Lung (tissue), 17 donors: ENCODE measurements at places on chromosomes 5 and 9. TPM values are rescaled to one million over a fixed set of nuclear protein-coding genes. Genes with fewer than 3 reads are reported as not detected.

GRCh38 chr9:19020886-19021455 lies 12.0 kb downstream of the SAXO1 start:
- DNase-seq, result no peak

GRCh38 chr9:35540315-35540714 lies 50.4 kb downstream of the RUSC2 start:
- no peak for DNase-seq

- DNase-seq, result no peak
These were observed 67.0 kb upstream of the NMUR2 start for GRCh38 chr5:152472083-152472482.

BTNL8 gene
- total RNA-seq, result 2.6 TPM

MEIKIN gene
- not detected for total RNA-seq
